Stimulated activated CD8-positive, alpha-beta memory T cell treated with anti-CD3 and anti-CD28 coated beads, Interleukin-15, amount 100 ng/mL, for 4 hours (primary cell): ENCODE measurements at places on chromosomes 4 and X.

GRCh38 chrX:85365370-85365995 lies 14.0 kb downstream of the POF1B start:
- no peak for DNase-seq

DNA sequence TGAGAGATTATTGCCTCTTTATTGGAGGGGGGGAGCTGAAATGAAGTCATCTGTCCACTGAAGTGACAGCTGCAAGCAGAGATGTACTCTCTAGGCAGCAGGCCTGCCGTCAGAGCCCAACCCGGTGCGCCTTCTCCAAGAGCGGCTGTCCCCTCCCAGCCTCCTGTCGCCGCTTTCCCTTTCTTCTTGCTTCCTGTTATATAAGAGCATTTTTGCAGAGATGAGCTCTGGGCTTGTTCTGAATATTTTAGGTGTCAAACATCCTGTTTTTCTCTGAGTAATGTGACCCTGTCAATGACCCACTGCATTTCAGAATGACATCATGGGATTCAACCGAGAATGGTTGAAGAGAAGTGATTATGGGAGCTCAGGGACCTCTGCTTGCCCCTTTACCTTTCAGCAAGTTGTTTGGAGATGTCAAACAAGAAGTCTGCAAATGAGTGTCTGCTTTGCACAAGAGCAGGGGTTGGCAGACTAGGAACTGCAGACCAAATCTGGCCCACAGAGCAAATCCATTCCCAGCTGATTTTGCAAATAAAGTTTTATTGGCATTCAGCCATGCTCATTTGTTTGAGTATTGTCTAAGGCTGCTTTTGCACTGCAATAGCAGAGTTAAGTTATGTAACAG lies 79.9 kb downstream of the SLC9A6 start:
- no peak for DNase-seq

DNA sequence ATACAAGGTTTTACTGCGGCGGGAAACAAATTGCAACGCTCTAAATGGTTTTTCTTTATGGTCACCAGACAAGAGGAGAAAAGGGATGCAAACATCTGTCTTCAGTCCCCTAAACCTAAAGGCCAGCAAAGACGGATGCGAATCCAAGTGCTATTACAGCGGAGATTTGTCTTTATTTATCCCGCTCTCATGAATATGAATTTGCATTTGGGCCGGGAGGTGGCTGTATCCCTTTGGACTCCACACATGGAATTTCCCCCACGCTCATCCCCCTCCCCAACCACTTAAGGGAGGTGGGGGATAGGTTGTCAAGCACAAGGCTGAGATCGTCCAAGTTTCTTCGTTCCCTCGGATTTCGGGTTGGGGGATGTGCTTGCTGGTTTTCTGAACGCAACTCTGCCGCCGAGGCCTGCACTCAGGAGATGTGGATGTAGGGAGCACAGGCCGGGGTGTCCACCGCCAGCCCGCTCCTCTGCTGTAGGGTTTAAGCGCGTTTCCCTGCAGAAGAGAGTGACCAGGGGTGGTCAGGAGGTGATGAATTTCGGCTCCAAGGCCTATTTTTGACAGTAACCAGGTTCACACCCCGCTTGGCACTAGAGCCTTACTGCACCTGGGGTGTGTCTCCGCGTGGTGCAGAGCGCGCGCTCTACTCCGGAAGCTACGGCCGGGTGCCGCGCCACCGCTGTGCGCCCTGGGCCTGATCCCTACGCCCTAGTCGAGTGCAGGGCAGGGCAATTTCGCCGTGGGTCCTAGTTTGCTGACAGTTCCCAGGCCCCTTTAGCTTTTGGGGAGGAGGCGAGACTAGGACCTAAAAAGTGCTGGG lies 2.3 kb upstream of the PHOX2B start:
- no peak for DNase-seq

DNA sequence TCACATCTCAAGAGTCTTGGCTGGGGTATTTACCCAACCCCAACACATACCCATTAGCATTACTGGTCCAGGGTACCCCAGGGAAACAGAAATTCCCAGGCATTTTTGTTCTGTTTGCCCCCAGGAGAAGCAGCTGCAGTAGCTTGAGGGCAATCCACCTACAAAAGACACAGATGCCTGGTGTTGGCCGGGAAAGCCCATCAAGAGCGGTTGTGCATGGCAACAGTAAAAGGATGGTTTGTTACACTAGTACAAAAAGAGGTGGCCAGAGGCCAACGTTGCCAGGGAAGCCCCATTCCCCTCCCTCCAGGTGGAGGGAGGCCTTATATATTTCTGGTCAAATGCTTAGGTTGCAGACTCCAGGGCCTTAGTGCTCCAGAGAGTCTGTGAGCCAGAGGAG lies 637.8 kb downstream of the BCOR start:
- DNase-seq = no peak

- no peak for DNase-seq
Measured at GRCh38 chr4:181224852-181225251, 1018.4 kb upstream of the TENM3 start.

GRCh38 chr4:122663814-122664610 lies 43.1 kb upstream of the IL21 start:
- no peak for DNase-seq

- DNase-seq = no peak
Measured at GRCh38 chr4:55921093-55921492, 27.7 kb upstream of the CEP135 start.

GRCh38 chr4:82583897-82584587 lies 22.3 kb upstream of the TMEM150C start:
- DNase-seq = no peak

DNA sequence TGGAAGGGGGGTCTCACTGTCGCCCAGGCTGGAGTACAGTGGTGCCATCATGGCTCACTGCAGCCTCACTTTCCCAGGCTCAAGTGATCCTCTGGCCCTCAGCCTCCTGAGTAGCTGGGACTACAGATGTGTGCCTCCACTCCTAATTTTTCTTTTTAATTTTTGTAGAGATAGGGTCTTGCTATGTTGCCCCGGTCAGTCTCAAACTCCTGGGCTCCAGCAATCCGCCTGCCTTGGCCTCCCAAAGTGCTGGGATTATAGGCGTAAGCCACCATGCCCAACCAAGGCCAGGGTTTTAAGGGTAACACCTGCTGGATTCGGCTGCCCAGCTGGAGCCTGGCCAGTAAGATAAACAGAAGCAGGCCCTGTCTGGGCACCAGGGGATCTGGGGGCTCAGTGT lies 3.4 kb downstream of the TREX2 start:
- no peak for DNase-seq

DNA sequence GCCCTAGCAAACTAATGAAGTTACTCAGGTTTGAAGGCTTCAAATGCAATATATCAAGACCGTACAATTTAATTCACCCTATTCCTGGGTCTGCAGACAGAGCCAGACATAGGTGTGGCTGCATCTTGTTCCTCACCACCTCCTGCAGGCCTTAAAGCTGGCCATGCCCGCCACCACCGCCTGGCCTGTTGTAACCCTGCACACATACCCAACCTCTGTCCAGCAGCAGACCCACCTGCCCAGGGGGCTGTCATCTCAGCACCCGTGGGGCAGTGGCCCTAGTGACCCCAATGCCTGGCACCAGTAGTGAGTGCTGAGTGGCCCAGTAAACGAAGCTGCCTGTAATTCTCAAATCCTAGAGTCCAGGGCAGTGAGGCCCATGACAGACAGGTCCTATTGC lies 40.7 kb downstream of the ZBTB49 start:
- DNase-seq = no peak

DNA sequence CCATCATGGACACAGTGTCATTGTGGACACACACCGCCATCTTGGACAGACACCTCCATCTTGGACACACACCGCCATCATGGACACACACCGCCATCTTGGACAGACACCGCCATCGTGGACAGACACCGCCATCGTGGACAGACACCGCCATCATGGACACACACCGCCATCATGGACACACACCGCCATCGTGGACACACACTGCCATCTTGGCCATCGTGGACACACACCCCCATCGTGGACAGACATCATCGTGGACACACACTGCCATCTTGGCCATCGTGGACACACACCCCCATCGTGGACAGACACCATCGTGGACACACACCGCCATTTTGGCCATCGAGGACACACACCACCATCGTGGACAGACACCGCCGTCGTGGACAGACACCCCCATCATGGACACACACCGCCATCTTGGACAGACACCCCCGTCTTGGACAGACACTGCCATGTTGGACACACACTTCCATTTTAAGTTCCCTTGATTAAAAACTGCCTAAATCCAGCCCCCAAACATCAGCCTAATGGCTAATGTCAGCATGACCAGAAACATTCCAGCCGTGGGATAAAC lies 9.1 kb downstream of the ASMTL start:
- no peak for DNase-seq

GRCh38 chr4:14233126-14233525 lies 605.6 kb upstream of the BOD1L1 start:
- no peak for DNase-seq

- no peak for DNase-seq
Measured at GRCh38 chr4:128571747-128572146, 237.8 kb upstream of the JADE1 start.

DNA sequence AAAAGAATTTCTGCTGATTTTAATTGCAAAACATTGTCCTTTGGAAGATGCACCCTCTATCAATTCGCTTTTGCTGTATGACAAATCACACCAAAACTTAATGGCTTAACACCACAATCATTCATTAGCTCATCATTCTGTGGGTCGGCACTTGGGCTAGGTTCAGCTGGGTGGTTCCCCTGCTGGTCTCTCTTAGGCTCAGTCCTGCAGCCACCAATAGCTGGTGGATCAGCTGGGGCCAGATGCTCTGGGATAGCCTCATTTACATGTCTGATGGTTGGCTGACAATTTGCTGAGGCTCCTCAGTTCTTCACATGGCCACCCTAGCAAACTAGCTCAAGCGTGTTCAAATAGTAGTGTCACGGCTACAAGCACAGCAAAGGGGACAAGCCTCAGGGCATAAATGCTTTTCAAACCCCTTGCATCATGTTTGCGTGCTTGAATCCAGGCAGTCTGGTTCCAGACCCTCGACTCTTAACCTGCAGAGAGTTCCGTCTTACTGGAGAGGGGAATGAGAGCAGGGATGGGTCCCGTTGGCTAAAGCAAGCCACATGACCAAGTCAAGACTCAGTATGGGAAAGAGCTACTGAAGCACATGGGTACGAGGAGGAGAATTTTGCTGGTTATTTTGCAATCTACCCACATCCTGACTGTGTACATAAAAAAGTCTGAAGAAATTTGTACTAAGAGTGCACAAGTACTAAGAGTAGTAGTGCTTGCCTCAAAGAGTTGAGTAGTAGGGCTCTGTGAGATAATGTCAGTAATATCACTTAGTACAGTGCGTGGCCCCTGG lies 7.5 kb upstream of the ACSL1 start:
- DNase-seq = no peak

DNA sequence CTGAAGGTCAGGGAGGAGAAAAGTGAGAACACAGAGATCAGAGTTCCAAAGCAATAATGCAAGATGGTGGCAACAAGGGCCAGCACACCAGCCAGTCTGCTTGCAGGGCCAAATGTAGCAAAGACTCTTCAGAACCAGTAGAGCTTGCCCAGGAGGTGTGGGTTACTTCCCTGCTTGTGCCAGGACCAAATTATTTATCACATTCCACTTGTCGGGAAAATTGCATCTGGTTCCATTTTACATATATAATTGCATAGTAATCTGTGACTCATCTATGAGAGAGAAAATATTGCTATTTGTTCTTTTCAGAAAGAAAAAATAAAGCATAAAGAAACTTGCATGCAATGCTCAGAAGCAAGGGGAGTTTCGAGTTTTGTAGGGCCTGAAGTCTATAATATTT lies 41.4 kb downstream of the MAML3 start:
- DNase-seq = no peak

GRCh38 chr4:46445710-46446314 lies 55.9 kb upstream of the GABRA2 start:
- DNase-seq = no peak

DNA sequence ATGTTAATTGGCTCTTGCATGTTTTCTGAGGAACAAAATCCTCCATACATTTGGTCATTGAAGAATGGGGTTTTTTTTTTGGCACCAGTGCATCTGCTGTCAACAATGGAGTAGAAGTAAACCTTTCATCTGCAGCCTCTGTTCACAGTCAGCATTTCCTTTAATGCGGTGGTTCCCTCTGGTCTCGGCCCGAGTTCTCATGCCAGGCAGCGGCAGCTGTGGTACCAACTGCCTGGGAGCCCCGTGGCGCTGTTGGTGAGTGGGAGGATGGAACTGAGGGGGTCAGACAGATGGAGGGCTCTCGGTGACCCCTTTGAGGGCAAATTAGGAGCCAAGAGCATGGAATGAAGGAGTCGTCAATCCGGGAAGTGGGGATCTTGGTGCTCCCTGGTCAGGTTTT lies 114.7 kb downstream of the AFF1 start:
- no peak for DNase-seq

GRCh38 chr4:159048166-159048886 lies 54.6 kb upstream of the RAPGEF2 start:
- no peak for DNase-seq

- no peak for DNase-seq
Measured at GRCh38 chrX:41482154-41482850, 35.2 kb downstream of the NYX start.

DNA sequence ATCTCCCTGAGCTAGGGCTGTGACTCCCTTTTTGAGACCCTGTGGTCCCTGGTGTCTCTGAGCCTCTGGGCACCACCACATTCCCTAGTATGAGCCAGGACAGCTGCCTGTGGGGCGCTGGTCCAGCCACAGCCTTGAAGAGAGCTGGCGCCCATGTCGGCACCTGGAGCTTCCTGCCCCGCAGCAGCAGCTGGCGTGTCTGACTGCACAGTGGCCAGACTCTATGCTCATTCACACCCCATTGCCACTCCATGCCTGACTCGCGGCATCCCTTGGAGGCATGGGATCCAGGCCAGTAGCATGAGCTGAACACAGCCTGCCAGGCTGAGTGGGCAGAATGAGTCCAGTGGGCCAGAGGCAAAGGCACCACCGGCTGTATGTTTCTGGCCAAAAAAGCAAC lies 8.3 kb upstream of the SPP1 start:
- no peak for DNase-seq

DNA sequence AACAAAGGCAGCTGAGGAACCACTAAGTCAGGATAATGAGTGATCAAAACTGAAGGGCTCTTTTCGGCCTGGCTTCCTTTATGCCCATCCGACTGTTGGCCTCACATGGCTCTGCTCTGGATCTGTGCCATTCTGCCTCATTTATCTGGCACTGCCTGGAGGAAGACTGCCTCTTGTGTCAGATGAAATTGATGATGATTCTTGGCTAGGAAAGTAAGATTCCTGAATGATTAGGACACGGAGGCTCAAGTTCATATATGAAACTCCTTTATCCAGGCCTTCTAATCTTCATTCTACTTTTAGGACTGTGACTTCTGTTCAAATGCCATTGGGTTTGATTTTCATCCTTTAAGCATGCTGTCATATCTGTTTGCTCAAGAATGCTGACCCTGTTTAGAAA lies 475.4 kb upstream of the RPS6KA3 start:
- no peak for DNase-seq

- DNase-seq = no peak
Measured at GRCh38 chrX:40172401-40173142, 74.8 kb upstream of the BCOR start.

- DNase-seq = no peak
Measured at GRCh38 chr4:74370912-74371311, 6.0 kb downstream of the EREG start.

DNA sequence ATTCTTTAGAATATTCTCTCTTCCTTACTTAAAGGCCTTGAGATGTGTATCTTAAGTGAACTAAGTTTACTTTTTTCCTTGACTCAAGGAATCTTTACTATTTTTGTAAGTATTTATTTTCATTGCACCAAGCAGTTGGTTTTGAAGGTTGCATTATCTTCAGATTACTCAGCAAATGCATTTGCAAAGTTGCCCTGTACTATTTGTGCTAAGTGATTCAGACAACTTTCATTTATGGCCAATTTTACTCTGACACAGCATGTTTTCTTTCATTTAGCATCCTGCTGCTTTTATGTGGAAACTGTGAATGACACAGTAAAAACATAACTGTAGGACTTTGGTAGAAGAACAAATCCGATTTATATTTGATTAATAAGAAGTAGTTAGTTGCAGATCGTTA lies 191.0 kb downstream of the CCSER1 start:
- DNase-seq = no peak
